Stimulated activated CD4-positive, alpha-beta T cell treated with anti-CD3 and anti-CD28 coated beads, Interleukin-15, amount 100 ng/mL, for 1 hour (primary cell): ENCODE measurements at places on chromosomes 2 and 18.

- no peak for DNase-seq
Measured at GRCh38 chr2:138722316-138722715, 57.9 kb downstream of the NXPH2 start.

DNA sequence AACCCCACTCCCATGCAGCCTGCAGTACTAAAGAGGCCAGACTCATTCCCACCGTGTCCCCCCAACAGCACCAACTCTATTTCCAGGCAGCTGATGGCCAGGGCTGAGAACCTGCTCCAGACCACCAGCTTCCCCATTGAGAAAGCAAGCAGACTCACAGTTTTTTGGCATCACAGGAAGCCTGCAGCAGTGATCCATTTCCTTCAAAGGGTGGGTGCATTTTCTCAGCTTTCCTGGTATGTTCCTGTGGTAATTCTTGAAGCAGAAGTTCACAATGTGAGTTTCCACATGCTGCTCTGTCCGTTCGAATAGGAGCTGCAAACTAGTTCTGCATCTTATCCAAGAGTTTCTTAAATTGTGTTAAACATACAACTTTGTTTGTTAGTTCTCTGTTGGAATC, 1249.6 kb upstream of the FAM98A start:
- no peak for DNase-seq

DNA sequence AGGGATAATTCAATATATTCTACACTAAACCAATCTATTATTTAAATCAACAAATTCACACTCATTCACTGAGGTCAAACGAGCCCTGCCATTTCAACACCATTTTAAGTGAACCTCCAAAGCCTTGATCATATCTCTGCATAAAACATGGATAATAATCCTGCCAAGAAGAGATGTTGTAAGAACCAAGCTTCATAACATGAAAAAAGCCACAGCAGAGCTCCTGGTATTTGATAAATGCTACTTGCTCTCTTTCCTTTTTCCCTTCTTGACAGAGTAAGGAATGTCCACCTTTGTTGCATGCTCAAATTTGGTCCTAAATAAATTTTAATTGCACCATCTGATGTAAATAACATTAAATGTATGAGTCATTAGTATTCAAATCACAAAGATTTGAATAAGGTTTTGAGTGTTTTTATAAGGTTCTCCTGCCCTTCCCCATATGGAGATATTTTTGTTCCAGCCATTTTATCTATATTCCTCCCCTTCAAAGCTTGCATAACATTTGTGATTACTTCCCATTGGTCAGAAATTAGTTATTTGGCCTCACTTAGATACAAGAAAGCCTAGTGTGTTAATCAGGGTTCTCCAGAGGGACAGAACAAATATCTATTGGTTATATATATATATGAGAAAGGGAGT, 318.8 kb downstream of the RND3 start:
- DNase-seq = no peak

GRCh38 chr18:37502036-37502435, 63.6 kb downstream of the CELF4 start:
- no peak for DNase-seq

DNA sequence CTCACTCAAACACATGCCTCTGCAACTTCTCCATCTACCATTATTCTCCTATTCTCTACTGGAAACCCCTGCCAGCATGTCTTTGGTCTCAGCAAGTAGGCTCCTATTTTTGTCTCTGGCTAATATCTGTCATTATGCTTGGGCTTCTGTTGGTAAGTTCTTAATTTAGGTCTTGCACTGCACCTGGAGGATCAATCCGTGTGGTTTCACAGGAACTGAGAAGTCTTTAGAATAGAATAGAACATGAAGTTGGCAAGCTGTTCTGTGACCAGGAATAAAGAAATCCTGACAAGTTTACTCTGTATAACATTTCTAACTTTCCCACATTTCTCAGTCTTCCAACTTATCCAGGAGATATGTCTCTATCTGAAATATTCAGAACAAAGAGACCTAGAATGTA, 219.5 kb upstream of the GYPC start:
- no peak for DNase-seq

DNA sequence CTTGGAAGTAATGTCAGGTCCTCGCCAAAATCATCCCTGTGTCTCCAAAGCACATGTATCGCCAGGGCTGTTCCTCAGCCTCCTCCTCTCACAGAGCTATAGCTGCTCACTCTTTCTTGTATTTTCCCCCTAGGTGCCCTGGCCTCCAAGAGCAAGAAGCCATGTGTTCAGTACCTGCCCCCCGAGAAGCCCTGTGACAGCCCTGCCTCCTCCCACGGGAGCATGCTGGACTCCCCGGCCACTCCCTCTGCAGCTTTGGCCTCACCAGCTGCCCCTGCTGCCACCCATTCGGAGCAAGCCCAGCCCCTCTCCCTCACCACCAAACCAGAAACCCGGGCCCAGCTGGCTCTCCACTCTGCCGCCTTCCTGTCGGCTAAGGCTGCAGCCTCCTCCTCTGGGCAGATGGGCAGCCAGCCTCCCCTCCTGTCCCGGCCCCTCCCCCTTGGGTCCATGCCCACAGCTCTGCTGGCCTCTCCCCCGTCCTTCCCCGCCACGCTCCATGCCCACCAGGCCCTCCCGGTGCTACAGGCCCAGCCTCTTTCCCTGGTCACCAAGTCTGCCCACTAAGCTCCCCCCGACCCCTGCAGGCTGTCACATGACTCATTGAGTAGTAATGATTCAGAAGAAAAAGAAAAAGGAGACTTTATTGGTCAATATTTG, 18.8 kb downstream of the TGOLN2 start:
- DNase-seq = no peak

DNA sequence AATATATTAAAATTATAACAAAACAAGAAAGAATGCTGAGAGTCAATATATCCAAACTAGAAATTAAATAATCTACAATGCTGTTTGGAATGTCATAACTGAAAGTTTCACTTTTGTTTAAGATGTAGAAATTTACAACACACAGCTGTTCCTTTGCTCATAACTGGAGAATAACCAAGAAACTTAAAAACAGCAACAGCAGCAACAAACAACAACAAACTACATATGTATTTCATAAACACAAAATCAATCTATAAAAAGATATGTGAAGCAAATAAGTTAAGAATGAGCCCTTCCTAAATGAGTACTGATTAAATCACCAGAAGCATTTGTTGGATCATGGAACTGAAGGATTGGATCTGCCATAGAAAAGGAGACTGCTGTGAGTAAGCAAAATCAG, 456.5 kb upstream of the ZNF804A start:
- no peak for DNase-seq

DNA sequence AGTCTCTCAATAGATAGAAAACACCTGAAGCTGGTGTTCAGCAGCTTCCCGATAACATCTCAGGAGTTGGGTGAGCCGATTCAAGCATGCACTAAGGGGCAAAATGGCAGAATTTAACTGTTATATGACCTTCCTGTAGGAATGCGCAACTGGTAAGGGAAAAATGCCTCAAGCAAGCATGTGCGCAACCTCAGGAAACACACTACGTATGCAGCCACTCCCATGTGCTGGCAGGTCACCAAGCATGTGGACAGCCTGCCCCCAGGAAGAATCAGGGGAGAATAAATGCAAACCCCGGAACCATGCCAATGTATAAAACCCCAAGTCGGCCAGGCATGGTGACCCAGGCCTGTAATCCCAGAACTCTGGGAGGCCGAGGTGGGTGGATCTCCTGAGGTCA, 645.6 kb downstream of the NYAP2 start:
- no peak for DNase-seq

DNA sequence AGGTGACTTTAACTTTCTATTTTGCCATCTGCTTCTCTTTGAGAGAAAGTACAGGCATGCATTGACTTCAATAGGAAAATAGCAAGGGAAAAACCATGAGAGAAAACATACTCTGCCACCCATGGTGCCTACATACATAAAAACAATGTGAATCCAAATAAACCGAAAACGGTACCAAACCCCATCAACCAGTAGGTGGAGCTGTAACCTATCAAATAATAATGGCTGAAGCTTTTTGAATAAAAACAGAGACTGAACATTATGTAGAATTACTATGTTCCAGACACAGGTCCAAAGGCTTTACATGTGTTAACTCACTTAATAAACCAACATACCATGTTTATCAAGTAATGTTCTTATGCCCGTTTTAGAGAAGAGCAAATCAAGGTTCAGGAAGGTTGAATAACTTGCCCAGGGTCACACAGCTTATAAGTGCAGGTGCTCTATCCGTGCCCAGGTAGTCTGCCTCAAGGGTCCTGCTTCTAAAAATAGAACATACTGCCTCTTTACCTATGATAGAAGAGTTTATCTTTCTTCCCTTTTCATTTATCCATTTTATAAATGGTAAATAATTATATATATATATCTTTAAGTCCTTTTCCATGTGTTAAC, 293.9 kb upstream of the SYT4 start:
- DNase-seq = no peak
